ENCODE measurements at places on chromosomes 12 and 14.

DNA sequence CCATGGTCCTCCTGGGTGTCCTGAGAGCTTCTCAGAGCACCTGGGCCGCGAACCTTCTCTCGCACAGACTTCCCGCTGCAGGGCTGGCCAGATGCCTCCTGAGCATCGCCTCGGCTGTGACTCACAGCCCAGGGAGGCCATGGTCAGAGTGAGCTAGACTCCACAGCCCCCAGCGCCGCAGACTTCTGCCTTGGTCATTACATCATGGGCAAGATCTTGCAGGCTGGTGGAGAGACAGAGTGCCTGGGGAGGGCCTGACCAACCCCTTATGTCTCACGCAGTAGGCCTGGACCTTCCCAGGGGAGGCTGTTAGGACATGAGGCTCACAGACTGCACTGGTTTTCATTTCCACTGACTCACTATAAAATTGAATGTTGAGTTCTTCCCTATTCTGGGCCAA lies 41.8 kb downstream of the SMOC1 start:
- DNase-seq: no peak

GRCh38 chr14:34322940-34323418 lies 139.1 kb downstream of the SPTSSA start:
- peak; percentile 71 for DNase-seq

DNA sequence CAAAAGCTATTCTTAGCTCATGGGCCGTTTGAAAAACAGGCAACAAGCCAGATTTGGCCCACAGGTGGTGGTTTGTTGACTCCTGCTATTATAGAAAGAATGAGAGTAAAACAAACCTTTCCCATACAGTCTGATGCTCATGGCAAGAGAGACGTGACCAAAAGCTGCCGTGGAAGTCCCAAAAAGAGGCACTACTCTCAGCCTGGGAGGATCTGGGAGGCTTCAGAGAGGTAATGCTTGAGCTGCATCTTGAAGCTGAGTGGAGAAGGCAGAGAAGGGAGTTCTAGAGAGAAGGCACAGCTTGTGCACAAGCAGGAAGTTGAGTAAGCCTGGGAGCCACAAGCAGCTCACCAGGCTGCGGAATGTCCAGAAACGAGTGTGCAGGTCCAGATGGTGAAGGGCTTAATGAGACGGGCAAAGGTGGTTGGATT lies 9.6 kb downstream of the PLXNC1 start:
- DNase-seq: no peak

DNA sequence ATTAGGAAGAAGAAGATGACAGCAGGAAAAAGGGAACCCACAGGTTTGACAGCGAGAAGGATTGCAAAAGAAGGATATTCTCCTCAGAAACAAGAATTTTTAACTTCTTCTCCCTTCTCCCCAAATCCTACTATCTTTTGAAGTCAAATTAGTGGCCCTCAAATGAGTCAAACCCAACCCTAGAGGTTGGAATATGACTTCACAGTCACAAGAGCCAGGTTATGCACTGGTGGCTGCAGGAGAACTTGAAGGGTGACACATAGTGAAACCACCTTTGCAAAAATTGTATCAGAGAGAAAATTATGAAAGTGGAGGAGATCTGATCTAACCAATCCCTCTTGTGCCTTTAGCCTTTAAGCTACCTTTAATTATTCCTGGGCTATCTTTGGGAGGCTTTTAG lies 386.2 kb upstream of the CCDC196 start:
- no peak for DNase-seq

GRCh38 chr12:71947645-71948105 lies 9.0 kb downstream of the TPH2 start:
- DNase-seq: no peak

GRCh38 chr14:95533391-95533821 lies 1.4 kb upstream of the GLRX5 start:
- DNase-seq: no peak
